ENCODE measurements at places on chromosomes 2 and 18.

DNA sequence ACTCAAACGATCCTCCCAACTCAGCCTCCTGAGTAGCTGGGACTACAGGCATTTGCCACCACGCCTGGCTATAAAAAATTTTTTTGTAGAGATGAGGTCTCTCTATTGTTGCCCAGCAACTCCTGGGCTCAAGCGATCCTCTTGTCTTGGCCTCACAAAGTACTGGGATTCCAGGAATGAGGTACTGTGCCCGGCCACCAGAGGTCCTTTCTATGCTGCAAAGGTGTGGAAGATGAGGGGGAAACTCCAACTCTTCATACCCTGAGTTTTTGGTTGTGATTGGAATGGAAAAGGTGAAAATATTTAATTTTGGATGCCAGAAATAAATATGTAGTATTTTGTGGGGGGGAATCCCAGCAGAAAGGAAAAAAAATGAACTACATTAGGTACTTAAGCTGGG is 36.0 kb downstream of the MRPL33 start:
- DNase-seq, result no peak

GRCh38 chr2:64105670-64106461 is 38.4 kb downstream of the PELI1 start:
- peak; percentile 66 for DNase-seq

DNA sequence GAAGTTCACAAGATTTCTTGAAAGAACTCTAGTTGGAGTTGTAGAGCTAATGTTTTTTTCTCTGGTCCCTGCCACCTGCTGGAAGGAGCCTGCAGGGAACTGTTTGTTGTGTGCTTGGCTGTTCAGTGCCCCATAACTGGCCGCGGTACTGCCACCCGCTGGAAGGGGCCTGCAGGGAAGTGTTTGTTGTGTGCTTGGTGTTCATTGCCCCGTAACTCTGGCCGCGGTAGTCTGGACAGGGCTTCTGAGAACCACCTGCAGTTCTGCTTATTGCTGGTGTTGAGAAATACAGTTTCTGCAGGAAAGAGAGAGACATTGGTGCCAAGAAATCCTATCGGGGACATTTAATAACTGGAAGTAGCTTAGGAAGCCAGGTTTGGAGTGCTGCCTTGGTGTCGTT is 58.1 kb downstream of the AGAP1 start:
- no peak for DNase-seq

DNA sequence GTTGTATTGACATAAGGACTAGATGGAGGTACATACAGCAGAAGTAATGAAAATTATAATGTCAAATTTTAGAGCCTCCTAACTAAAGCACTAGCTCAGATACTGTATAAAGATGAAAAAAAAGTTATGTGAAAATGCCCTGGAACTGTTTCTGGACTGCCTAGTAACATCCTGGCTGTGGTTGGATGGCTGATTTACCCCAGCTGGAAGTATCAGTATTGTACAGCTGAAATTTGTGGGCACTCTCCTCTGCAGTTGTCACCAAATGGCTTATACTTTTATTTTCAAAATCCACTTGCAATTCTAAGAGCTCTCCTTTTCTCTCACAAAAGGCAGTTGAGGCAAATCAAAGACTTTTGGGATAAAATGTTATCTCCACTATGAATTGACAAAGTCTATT is 239.2 kb downstream of the RPIA start:
- no peak for DNase-seq

DNA sequence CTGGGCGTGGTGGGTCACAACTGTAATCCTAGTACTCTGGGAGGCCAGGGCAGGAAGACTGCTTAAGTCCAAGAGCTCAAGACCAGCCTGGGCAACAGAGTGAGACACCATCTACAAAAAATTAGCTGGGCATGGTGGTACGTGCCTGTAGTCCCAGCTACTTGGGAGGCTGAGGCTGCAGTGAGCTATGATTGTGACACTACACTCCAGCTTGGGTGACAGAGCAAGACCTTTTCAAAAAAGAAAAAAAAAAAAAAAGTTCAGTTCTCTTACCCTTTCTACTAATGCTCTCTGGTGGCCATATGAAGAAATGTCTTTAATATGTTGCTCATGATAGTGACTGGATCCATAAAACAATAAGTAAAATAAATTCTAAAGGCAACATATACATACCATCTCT is 14.9 kb downstream of the TYW5 start:
- DNase-seq, result peak; percentile 57

DNA sequence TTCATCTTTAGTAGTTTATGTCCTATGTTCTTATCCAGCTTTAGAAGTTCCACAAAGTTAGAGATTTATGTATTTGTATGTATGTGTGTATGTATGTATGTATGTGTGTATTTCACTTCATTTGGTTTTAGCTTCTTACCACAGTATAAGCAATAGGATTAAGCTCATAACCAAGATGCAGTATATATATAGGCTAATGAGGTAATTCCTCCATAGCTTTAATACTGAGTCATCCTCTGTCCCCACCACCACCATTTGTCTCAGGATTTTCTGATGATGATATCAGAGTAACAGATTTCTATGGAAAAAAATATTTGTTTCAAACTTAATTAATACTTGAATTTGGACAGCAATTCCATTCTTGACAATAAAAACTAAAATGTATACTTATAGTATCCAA is 159.2 kb downstream of the SOX11 start:
- DNase-seq, result no peak

GRCh38 chr2:82675186-82675585 is 1783.9 kb downstream of the SUCLG1 start:
- DNase-seq, result no peak

DNA sequence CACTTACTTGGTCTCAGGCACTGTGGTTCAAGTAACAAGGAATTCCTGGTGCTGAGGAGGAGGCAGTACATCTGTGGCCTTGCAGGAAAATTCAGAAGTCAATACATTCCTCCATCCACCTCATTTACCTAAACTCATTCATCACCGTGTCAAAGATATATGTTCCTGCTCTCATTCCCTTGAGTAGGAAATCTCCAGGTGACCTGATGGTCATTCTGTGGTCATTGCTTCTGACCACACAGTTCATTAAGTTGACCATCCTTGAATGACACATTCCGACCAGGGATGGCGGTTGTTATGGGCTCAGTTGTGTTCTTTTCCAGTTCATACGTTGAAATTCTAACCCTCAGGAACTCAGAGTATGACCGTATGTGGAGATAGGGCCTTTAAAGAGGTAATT is 2.1 kb upstream of the STK17B start:
- no peak for DNase-seq

DNA sequence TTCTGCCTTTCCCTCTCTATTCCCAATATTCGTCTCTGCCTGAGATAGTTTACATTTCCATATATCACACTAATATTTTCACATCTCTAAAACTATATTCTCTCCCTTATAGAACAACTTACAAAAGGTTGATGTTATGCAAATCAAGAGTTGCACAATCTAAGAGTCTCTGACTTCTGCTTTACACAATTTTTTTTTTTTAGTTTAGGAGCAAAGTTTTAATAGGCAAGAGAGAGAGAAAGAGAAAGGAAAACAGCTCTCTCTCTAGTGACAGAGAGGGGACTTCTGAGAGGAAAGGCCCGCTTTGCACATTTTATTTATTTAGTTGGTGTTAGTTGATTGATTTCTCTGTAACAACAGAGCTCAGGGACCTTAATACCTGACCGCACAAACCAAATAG is 380.2 kb downstream of the TXNL1 start:
- peak; percentile 84 for DNase-seq

DNA sequence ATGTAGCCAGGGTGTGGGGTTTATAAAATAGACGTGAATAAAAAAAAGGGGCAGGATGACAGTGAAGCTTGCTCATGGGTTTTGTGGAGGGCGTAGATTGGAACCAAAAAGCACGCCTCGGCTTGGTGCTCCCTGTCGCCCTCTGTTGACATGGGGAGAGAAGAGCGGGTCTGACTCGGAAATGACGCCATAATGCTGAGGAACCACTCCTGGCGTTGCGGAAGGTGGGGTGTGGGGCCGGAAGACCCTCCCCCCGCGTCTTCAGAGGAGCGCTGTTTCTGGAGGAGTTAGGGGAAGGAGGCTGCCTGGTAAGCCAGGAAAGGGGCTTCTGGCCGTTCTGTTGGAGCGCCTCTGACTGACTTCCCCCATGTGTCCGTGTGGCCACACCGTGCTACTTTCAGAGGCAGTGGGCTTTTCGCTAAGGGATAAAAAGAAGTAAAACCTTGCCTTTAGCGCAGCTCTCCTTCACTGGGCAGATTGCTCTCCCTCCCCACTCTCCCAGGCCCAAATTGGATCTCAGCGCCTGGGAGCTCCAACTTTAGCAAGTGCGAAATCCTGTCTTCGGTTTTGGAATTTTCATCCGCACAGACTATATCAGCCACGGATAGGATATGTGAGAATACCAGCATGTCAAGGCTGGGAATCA is 42.8 kb downstream of the PLEKHA3 start:
- peak; percentile 82 for DNase-seq

- DNase-seq, result no peak
Observed at GRCh38 chr18:24831871-24832665, 371.6 kb downstream of the HRH4 start.

DNA sequence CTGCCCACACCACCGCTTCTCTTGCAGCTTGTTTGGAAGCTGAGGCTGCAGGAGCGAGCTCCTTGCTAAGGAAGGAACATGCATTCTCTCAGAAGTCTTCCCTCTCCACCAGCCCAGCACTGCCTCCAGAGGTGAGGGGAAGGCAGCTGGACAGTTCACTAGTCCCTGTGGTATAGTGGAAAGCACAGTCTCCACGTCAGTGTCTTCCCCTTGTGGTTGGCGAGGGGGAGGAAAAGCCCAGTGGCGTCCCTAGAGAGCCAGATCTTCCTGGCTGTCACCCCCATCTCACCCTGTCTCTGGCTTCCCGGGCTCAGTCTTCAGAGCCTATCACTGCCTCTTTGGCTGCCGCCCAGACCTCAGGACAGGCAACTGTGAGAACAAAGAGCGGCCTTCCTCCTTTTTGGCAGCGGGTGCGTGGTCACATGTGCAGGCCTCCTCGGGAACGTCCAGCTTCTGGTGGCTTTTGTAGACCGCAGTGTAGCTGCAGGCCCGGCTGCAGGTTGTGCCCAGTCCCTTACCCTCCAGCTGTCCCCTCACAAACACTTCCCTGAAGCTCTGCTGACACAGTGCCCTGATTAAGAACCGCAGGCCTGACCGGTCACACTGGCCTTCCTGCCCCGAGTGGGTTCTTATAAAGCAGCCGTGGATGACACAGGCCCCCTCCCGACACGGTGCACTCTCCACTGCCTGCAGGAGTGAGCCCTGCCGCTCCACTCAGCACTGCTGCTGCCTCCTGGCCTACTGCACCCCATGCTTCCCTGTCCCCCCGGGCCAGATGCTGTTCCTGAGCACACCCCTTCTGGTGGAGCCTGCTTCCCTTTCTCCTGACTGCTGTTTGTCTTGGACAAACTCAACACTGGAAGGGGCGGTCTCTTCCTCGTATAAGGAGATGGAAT is 90.9 kb downstream of the RNF144A start:
- peak; percentile 71 for DNase-seq

DNA sequence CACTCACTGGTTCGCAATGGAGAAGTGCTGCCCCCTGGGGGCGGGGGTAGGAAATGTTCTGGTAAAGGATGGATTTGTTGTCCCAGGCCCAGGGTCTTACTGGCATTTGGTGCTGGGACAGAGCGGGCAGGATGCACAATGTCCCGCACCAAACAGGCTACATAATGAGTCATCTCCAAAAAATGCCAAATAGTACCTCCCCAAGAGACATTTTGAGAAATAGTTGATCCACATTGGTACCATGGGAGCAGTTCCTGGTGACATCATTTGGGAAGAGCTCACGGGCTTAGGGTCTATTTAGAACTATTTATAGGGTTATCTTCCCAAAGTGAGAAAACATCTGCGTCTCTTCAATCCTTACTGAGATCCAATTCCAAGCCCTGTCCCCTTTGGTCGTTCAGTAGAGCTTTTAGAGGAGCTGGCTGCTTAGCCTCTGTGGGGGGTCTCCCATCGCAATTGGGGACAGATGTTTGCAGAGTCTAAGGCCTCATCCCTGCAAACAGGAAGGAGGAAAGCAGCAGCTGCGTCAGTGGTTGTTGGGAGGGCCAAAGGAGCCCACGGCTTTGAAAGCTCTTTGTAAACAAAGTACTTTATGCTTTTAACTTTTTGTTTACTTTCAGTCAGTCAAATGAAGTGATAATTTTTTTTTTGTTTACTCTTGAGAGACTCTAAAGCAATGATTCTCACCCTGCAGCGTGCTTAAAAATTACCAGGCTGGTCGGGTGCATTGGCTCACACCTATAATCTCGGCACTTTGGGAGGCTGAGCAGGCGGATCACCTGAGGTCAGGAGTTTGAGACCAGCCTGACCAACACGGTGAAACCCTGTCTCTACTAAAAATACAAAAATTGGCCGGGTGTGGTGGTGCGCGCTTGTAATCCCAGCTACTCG is 49.3 kb downstream of the GREB1 start:
- peak; percentile 68 for DNase-seq

- DNase-seq, result peak; percentile 48
Observed at GRCh38 chr2:48218169-48218568, 311.8 kb upstream of the STON1 start.

DNA sequence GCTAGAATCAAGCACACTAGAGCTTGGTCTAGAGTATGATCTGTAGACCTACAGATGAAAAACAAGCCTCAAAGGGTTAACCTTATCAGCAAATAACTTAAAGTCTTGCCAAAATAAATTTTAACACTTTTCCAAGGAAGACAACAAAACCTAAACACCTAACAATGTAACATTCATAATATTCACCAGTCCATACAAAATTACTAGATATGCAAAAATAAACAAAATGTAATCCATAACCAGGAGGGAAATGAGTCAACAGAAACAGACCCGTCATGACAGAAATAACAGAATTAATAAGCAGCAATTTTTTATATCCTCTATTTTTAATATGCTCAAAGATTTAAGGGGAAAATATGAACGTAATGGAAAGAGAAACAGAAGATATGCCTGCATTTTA is 36.1 kb downstream of the TRAK2 start:
- DNase-seq, result no peak

DNA sequence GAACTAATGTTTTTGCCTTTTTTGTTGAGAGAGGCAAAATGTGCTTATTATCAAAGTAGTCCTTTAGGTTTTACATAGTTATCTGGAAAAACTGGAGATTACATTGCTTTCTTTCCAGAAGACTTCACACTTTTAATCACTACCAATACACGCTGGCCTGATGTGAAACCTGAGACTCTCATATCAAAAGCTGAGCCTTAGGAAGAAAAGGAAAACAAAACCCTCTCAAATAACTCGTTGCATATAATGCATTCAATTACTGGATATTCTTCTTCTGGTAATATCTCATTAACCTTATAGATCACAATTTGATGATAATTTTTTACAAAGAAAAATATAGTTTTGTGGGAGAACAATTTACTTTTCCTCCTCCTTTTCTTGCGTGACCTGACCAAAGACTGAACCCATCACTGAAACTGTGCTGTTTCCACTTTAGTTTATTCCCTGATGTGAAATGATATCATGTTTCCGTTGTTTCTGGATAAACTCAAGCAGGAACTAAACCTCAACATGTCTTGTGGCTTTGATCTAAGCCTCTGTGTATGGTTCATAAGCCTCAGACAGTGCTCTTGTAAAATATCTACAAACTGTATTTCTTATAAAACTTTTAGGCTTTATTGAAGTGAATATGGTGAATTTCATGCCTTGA is 332.4 kb downstream of the GULP1 start:
- DNase-seq, result no peak

All from inflammatory macrophage (primary cell).